CD4-positive, alpha-beta T cell treated with Interferon alpha-2 for 1 hour (primary cell): ENCODE measurements at places on chromosomes 7 and 10.

GRCh38 chr10:13457958-13458686, 70.7 kb downstream of the BEND7 start:
- DNase-seq, result no peak

DNA sequence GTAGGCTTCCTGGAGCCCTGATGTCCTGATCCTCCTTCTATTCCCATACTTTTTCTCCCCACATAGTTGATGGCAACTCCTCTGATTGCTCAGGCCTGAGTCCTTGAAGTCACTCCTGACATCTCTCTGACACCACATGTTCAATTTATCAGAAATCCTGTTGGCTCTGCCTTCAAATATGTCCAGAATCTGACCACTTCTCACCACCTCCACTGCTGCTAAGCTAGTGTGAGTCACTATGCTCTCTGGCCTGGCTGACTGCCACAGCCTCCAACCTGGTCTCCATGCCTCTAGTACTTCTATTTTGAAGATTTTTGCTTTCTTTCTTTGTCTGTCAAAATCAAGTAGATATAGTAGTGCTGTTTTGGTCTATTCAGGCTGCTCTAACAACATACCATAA, 53.0 kb downstream of the TMEM229A start:
- DNase-seq, result no peak

DNA sequence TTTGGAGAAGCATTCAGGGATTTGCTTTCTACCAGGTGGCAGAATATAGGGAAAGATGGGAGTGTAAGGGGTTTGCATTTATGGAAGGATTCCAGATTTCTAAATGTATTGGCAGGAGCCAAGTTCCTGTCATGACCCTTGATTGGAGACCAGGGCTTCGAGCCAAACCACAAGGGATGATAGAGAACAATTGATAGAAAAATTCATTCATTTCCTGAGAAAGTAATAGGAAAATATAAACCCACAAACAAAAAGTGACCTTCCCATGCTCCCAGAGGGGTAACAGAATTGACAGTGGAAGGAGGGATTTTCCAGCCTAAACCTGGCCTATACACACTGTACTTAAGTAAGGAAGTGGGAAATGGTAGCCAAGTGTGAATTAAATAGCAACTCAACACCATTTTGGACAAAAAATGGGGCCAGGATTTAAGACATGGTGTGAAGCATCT, 22.4 kb upstream of the IFIT2 start:
- no peak for DNase-seq

DNA sequence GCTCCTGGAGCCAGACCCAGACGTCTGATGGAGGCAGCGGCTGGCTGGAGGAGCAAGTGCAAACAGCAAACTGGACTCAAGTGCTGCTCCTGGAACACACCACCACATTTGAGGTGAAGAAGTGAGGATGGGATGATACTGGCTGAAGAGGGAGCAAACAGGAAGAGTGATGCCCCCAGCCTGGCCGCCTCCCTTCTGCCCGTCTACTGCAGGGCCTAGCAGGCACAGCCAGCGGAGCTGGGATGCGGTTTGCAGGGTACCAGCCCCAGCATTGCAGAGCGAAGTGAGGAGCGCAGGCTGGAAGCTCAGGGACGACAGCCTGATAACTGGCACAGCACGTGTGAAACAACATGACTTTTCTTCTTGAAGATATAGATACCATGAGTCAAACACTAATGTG, 111.8 kb upstream of the ZNF32 start:
- no peak for DNase-seq

DNA sequence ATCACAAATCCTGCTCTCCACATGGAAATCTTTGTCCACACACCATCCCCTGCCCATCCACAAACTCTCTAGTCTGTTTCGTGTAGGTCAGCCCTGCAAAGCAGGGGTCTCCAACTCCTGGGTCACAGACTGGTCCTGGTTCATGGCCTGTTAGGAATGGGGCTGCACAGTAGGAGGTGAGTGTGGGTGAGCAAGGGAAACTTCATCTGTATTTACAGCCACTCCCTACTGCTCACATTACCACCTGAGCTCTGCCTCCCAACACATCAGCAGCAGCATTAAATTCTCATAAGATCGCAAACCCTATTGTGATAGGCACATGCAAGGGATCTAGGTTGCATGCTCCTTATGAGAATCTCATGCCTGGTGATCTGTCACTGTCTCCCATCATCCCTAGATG, 242.1 kb downstream of the FGFR2 start:
- no peak for DNase-seq

DNA sequence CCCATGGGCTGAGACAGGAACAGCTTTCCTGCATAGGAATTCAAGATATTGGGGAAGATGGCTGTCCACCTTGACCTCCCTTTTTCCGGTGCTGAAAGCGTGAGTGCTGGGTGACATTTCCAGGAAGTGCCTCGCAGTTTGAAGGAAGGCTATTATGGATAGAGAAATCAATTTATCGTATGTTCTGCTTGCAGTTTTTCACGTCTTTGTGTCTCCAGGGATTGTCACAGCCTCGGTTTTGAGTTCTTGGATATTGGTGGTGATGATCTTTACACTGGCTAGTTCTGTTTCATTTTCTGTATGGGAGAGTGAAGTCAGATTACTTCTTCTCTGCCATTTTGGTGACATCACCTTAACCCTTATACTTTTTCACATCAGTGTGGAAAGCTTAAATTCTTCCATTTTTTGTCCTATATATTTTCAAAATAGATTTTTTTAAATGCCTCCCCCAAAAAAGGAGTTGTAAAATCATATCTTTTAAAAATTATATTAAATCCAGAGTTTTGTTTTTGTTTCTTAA, 102.5 kb upstream of the APBB1IP start:
- DNase-seq, result no peak
